Osteocyte (in vitro differentiated cells): ENCODE measurements at places on chromosomes 12 and 14. TPM values are rescaled to one million over a fixed set of nuclear protein-coding genes. Genes with fewer than 3 reads are reported as not detected.

Gene KRT75
- total RNA-seq = not detected in 2 replicates

Gene ENDOU
- not detected in 2 replicates for total RNA-seq

Gene PPP1R1A
- not detected in 2 replicates for total RNA-seq

Gene PTPN6
- 0.29 and 0.94 TPM in 2 replicates for total RNA-seq

Gene OTX2
- total RNA-seq = not detected in 2 replicates

Gene CFL2
- total RNA-seq = 42.0 and 47.0 TPM in 2 replicates

Gene ABCD2
- total RNA-seq = not detected in 2 replicates

Gene NINJ2
- total RNA-seq = 1.3 and 2.3 TPM in 2 replicates

Gene BTBD7
- 43.4 and 45.9 TPM in 2 replicates for total RNA-seq

Gene GALNT9
- not detected in 2 replicates for total RNA-seq

Gene ABHD12B
- not detected in 2 replicates for total RNA-seq

Gene ZC3H10
- total RNA-seq = 10.5 and 11.8 TPM in 2 replicates

DNA sequence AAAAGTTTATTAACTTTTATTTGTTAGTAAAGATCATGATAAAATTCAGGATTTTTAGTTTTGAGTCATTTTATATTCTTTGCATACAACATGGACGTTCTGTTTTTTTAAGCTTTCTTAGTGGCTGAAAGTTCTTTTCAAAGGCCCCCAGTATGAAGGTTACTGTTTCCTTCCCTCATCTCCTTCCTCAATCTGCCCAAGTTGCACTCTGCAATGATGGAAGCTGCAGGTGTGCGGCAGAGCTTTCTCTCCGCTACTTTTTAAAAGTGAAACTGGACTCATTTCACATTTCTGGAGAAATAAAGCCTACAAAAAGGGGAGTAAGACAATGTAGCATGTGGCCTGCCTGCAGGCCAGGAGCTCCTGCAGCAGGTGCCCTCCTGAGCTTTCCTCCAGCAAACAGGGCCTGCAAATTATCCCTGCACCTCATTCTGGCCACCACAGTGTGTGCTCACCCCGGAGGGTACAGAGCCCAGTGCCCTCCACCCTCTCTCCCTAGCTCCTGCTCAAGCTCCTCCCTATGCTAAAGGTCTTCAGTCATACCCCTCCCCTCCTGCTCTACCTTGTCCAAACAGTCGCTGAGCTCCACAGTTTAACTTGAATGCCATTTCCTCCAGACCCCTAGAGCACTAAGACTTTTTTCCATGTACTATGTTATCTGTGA lies 78.9 kb downstream of the SETD3 start:
- DNase-seq = peak; percentile 27

GRCh38 chr14:69106451-69106850 lies 46.5 kb downstream of the DCAF5 start:
- no peak for DNase-seq

GRCh38 chr12:54680374-54680773 lies 32.2 kb upstream of the DCD start:
- no peak for DNase-seq

- DNase-seq = no peak
These were observed 30.9 kb upstream of the AMN start for GRCh38 chr14:102891556-102891955.

DNA sequence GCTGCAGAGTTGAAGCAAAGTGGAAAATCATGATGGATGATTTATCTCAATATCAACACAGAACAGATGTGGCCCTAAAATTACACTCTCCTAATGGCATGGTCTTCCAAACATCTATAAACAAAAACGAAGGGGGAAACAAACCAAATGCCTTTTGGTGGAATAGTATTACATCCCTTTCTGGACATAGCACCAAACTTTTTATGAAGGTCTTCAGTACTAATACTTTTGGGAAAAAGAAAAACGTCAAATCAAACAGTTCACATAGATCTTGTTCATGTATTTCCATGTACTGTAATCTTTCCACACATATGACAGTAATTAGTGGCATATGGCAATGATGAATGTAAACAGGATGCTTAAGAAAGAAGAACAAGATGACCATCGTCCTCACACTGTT lies 22.9 kb upstream of the ANAPC7 start:
- no peak for DNase-seq

- DNase-seq = no peak
These were observed 319.4 kb downstream of the EGLN3 start for GRCh38 chr14:33631441-33631840.

- DNase-seq = no peak
These were observed 147.1 kb downstream of the NPAS3 start for GRCh38 chr14:33085799-33086198.

GRCh38 chr14:92362781-92363235 lies 39.8 kb downstream of the SLC24A4 start:
- no peak for DNase-seq

GRCh38 chr12:47983541-47984115 lies 20.2 kb downstream of the TMEM106C start:
- no peak for DNase-seq

GRCh38 chr12:49945394-49946080 lies 5.0 kb upstream of the AQP2 start:
- peak; percentile 95 for DNase-seq

DNA sequence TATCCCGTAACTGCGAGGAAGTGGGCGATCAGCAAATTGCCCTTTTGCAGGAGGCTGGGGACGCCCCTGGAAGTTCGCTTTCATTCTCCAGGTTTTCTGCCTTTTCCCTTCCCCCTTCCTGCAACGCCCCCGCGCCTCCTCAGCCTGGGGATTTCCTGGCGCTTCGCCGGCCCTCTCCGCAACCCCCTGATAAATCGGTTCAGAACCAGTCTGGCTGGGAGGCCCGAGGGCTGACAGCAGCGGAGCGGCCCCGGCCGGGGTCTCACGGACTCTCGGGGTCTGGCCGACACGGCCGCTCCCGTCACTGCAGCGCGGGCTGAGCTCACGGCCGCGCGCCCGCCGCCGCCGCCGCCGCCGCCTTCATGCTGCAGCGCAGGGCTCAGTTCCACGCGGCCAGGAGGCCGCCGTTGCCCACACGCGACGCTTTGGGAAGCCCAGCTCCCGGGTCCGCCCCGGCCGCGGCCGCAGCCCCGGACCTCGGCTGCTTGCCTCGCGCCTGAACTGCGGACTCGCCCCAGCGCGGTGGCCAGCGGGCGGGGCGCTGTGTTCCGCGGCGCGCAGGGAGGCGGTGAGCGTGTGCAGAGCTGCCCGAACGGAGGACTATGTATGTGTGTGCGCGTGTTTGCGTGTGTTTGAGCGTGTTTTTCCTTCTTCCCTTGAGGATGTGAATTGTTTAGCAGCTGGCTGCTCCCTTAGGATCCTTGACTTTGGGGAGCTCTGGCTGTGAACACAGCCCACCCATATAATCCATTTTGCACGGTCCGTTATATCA lies at the start of gene LRFN5:
Gene LRFN5 (plus strand): TSS at position 345 of the 772 bp plus-strand sequence.
- no peak for DNase-seq

GRCh38 chr12:12669020-12669419 lies 27.0 kb downstream of the GPR19 start:
- no peak for DNase-seq

DNA sequence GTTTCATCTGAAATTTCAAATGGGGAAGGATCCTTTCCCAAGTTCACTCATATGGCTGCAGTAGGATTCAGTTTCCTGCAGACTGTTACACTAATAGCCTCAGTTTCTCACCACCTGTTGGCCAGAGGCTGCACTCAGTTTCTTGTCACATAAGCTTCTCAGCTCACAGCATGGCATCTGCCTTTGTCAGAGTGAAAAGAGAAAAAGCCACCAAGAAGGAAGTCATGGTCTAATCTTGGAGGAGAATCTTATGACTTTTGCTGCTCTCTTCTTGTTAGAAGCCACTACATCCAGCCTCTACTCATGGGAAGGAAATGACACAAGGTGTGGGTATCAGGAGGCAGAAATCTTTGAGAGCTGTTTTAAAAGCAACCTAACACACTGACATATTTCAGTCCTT lies 39.4 kb upstream of the BTG1 start:
- DNase-seq = no peak

- DNase-seq = no peak
These were observed 112.7 kb upstream of the EGLN3 start for GRCh38 chr14:34063470-34064164.

DNA sequence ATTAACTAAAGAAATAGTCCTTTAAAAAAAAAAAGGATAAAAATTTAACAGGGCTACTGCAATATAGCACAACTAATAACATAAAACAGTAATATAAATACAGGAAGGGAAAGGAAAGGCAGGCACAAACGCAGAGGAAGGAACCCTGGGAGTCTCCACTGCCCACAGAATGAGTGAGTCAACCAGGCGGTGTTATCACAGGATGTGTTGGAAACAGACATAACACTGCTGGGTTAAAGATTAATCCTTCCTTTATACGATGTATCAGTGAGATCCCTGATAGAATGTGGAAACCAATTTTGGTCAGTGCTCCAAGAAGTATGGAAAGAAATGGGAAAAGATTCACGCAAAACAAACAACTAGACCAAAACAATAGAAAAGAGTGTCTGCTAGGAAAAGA lies 47.9 kb downstream of the FGD6 start:
- no peak for DNase-seq

GRCh38 chr12:57185403-57185802 lies 31.2 kb upstream of the NXPH4 start:
- DNase-seq = no peak

DNA sequence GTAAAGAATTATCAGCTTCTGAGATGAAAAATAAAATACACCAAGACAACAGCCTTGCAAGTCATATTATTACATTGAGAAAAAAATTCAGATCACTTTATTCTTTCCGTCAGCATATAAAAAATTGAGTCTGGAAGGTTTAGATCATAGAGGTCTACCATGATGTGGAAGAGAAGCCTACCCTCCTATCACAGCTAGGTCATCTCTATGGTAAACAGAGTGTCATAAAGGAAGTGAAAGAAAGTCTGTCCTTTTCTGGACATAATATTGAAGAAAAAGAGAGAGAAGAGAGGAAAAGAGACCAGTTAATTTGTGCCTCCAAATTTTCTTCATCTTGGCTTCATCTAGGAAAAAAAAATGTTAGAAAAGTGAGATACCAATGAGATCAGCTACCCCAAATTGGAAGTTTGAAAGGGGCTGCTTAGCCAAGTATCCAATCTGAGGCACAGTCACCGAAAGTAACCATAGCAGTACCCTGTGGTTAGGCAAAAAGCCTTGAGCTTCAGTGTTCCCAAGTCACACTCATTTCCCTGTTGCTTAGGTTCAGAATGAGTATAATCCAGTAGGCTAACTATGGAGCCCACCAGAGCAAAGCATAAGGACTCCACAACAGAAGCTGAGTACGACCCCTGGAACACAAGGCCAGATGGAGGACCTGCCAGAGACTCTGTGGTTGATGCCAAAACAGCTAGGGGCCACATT lies 38.1 kb downstream of the DUSP6 start:
- no peak for DNase-seq

DNA sequence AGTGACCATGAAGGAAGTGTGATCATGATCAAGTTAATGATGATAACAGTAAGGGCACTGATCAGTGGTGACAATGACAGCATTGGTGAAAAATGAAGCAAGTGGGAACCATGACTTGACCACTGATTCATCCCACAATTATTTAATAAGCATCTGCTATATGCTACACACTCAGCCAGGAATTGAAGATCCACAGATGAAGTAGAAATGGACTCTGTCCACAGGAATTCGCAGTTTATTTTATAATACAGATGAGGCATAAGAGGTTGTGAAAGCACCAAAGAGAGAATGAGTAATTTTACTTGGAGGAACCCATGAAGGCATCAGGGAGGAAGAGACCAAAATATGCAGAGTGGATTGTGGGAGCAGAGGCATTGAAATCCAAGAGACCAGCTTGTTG lies 33.8 kb upstream of the SMUG1 start:
- no peak for DNase-seq

- peak; percentile 87 for DNase-seq
These were observed 50.7 kb downstream of the A2M start for GRCh38 chr12:9064815-9065606.

- DNase-seq = no peak
These were observed 65.6 kb downstream of the AMN start for GRCh38 chr14:102988054-102988453.

DNA sequence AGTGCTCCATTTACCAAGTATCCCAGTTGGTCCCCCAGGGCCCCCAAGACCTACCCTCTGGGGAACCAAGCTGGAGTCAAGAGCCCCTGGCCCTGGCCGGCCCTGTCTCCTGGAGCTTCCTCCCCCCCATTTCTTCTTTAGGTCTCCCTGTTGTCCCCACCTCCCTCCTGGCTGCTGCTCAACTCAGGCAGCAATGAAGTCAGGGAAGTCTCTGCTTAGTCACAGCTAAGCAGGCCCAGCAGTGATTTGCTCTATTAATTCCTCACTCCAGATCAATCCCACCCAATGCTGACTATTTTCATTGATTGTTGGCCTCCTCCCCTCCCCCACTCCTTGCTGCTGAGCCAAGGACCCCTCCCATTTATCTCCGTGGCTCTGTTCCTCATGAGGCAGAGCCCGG lies 28.3 kb downstream of the VSX2 start:
- DNase-seq = no peak

GRCh38 chr12:122747224-122748135 lies 5.1 kb upstream of the DENR start:
- no peak for DNase-seq

GRCh38 chr12:11763760-11764520 lies 114.5 kb downstream of the ETV6 start:
- DNase-seq = no peak

DNA sequence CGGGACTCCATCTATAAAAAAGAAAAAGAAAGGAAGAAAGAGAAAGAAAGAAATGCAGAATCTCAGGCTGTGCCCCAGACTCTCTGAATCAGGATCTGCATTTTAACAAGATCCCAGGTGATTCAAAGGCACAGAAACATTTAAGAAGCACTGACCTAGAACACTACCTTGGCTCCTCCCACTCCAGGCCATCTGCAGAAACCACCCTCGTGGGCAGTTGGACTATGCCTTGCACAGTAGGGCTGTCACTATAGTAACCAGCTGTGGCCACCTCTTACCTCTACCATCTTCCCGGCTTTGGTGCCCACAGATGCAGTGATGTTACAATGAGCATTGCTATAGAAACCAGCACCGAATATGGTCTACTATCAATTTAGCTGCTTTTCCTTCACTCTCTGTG lies 110.9 kb upstream of the PWP1 start:
- DNase-seq = no peak

- DNase-seq = no peak
These were observed 10.1 kb downstream of the GOLGA3 start for GRCh38 chr12:132818562-132818961.

DNA sequence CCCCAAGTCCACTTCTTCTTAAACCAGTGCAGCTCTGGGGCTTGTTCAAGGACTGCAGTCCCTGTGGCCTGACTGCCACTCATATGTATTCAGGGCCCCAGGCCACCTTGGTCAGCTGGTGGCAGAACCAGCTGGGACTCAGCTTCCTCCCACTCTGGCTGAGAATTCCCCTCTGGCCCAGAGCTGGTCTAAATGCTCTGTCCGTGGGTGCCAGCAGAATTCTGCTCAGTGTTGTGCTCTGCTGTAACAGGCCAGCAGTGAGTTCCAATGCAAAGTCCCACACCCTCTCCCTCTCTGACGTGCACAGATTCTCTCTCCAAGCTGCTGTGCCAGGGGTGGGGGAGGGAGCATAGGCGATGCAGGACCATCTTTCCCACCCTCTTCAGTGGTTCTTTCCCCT lies 210.4 kb upstream of the RGS6 start:
- no peak for DNase-seq

GRCh38 chr14:28468191-28469151 lies 298.1 kb upstream of the FOXG1 start:
- DNase-seq = no peak
